CD4-positive, alpha-beta T cell treated with Interleukin-10 for 1 hour (primary cell): ENCODE measurements at places on chromosomes 13 and 19.
A peak's percentile ranks its signal among the peaks of the same experiment; 100 is the strongest.

GRCh38 chr19:32343550-32344262, 1.7 kb upstream of the ZNF507 start:
- DNase-seq: no peak

DNA sequence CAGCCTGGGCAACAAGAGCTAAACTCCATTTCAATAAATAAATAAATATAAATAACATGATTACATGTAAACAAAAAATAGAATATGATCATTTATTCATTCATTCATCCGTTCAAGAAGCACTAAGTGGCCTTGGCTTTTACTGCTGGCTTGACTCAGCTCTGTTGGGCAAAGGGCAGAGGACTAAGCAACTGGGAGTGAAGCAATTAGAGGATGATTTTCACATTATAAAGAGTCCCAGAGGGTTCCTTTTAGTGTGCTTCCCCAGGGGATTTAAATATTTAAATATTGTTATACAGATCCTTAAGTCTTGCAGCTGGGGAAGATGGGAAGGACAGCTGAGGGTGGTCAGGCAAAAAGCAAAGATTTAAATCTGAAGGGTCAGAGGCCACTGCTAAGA, 34.9 kb upstream of the FLT1 start:
- no peak for DNase-seq

- DNase-seq: no peak
Measured at GRCh38 chr19:30062065-30062906, 120.2 kb downstream of the URI1 start.

- no peak for DNase-seq
Measured at GRCh38 chr13:102648046-102648445, 46.8 kb downstream of the METTL21C start.

- DNase-seq: no peak
Measured at GRCh38 chr13:52933547-52934210, 85.2 kb upstream of the PCDH8 start.

GRCh38 chr13:75789451-75790197, 153.5 kb downstream of the LMO7 start:
- DNase-seq: no peak

GRCh38 chr19:28544451-28545261, 668.3 kb downstream of the UQCRFS1 start:
- DNase-seq: no peak

- DNase-seq: no peak
Measured at GRCh38 chr19:42985588-42985987, 40.7 kb downstream of the PSG11 start.

DNA sequence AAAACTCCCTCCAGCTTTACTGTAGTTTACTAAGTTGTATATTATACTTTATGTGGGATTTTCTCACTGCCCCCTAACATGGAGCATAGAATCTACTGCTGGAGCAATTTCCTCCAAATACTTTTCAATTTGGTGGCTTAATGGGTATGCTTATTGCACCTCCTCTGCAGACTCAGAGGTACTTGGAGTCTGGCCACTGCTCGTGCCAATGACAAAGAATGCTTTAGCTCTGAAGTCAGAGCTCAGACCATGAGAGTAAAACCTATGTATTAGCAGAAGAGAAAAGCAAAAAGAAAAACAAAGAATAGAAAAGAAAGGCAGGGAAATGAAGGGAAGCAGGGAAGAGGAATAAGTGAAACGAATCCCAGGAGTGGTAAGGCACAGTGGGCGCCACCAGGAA, 71.9 kb downstream of the SUCLA2 start:
- no peak for DNase-seq

DNA sequence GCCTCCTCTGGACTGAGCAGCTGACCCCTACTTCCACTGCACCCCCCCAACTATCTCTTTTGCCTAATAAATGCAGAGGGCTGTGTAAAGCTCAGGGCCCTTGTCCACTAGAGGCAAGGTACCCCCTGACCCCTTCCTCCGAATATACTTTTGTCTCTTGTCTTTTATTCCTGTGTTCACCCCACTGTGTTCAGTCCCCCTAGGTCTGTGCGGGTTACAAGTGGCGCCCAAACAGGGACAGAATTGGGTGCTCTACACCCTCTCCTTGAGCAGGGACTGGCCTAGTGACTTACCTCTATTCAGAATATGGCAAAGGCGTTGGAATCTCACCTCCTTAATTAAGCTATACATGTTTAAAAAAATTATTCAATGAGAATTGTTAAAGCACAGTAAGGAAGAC, 15.0 kb downstream of the ZNF350 start:
- DNase-seq: peak; percentile 24

DNA sequence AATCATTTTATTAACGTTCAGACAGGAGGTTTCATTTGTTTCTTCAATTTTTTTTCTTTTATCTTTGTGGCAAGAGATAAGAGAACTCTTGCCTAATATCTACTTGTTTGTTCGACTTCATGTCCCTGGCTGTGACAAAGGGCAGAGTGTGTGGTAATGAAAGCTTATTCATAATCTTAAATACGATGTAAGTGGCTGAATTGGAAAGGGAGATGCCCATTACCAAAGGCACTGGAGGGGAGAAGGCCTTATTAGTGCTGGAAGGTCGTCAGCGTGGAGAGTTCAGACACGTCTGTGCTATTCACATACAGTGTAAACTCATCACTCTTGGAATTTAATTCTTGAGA, 54.0 kb downstream of the RFC3 start:
- no peak for DNase-seq

DNA sequence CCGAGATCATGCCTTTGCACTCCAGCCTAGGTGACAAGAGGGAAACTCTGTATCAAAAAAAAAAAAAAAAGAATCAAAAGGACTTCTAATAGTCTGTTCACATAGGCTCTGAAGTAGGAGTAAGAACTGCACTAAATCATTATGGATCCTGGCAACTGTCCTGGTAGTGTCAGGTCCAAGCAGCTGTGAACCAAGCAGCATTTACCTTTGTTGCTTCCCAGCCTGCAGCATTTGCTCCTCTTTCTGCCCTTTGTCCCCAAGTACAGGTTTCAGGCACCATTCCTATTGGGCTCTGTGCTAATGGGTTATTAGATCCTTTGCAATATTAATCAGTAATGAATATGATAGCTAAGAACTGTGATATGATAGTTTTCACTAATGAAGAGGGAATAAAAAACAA, 77.4 kb upstream of the NBEA start:
- DNase-seq: no peak

GRCh38 chr13:66922444-66922843, 307.7 kb downstream of the PCDH9 start:
- DNase-seq: no peak

DNA sequence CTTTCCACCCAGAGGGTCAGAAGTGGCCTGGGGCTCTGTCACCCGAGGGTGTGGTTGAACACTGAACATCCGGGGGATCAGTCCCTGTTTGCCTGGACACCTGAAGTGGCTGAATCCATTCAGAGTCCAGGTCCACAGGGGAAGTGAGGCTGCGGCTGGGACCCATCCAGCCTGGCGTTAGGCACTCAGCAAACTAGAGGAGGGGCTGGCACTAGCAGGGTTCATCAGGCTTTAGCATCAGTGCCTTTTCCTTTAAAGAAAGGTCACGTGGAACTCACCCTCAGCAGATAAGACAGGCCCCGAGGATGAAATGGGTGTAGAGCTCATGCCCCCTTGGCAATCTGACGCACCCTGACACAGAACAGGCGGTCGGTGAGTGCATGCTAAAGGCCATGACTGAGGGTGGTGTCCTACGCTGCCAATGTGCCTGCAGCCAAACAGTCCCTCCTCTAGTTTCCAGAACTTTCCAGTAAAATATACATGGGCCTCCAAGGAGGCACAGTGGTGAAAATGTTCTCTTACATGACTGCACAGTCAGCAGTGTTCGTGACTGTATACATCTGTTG, 72.4 kb upstream of the ARHGEF7 start:
- DNase-seq: no peak

GRCh38 chr13:101977475-101977874, 424.4 kb downstream of the FGF14 start:
- no peak for DNase-seq

GRCh38 chr13:107977071-107977574, 238.2 kb downstream of the LIG4 start:
- no peak for DNase-seq

DNA sequence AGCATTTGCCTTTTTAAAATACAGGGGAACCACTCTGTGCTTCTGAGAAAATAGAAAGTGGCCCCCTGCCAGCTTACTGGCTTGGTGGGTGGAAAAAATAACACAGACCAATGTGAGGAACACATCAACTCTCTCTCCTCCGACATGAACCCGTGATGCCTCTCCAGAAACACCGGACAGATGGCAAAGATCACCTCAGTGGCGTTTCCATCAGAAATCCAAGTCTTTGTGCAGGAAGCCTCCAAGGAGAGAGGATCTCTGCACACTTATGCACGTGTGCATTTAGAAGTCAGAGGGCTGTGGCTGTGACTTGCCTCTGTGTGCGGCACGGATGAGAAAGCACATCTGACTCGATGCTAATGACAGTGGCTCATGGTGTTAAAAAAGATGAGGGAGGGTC, 112.3 kb upstream of the KLF12 start:
- no peak for DNase-seq

GRCh38 chr13:53783471-53783870, 754.9 kb downstream of the OLFM4 start:
- no peak for DNase-seq

DNA sequence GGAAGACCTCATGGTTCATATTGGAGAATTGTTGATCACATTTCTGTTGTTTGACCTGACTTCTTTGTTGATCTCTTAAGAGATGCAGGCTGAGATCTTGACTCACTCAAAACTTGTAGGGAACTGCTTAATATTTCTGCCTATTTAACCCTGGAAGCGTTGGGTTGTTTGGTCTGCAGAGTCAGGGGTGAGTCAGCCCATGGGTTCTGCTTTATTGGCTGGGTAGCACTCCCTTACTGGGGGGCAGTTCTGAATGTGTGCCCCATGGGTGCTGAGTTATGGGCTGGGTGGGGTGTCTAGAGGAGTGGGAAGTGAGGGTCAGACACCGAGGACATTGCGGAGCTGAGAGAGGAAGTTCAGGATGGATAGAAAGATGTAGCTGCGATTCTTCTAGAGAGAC, 87.9 kb downstream of the LRCH1 start:
- no peak for DNase-seq

DNA sequence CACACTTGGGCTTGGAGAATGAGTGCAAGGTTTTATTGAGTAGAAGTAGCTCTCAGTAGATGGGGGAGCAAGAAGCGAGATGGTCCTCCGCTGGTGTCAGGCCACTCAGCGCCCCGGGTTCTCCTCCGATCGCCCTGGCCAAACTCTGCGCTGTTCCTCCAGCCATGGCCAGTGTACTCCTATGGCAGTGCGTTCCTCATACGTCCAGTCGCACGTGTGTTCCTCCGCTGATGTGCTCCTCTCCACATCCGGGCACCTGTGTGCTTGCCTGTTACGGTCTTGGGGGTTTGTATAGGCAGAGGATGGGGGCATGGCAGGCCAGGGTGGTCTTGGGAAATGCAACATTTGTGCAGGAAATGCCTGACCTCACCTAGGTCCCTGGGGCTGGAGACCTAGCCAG, 1899.4 kb downstream of the PCDH9 start:
- no peak for DNase-seq

DNA sequence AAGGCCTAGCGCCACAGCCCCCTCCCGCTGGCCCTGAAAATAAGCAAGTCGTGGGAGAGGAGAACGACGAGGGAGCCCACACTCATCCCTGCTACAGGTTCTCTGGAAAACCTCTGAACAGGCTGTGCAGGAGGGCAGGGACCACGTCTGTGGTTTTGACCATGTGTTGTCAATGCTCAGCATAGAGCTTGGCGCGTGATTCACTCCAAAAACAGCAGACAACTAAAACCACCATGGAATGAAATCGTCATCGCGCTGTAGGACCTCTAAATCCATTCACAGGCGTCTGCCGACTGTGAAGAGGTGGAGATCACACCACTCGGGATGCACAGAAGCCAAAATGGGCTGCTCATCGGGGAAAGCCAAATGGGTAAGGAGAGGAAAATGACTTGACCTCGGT, 121.3 kb downstream of the COL4A1 start:
- no peak for DNase-seq

DNA sequence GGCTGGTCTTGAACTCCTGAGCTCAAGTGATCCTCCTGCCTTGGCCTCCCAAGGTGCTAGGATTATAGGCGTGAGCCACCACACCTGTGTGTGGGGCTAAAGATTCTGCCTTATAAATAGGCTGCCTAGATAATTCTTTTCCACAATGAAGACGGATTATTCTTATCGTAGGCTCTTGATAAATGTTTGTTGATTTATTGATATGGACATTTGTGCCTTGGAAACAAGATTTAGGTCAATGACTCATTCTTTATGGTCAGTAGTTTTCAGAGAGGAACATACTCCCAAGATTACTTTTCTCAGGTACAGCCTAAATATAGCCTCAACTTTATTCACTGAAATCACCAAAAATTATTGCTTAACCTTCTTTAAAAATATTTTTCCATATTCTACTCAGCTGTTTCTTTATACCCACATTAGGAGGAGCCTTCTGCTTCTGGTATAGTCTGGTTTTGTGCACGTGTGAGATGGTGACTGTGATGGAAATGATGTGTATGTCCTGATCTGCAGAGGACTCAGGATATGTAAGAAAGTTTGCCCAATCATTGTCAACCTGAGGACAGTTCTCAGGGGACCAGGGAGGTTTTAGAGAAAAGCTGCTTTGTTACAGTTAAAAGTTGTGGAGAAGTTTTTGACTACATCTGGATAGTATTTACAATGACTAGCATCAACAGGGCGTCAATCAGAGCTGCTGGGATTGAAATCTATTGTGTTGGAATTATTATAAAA, 208.9 kb downstream of the DNAJC15 start:
- DNase-seq: no peak

GRCh38 chr19:30778961-30779715, 407.0 kb downstream of the ZNF536 start:
- no peak for DNase-seq

DNA sequence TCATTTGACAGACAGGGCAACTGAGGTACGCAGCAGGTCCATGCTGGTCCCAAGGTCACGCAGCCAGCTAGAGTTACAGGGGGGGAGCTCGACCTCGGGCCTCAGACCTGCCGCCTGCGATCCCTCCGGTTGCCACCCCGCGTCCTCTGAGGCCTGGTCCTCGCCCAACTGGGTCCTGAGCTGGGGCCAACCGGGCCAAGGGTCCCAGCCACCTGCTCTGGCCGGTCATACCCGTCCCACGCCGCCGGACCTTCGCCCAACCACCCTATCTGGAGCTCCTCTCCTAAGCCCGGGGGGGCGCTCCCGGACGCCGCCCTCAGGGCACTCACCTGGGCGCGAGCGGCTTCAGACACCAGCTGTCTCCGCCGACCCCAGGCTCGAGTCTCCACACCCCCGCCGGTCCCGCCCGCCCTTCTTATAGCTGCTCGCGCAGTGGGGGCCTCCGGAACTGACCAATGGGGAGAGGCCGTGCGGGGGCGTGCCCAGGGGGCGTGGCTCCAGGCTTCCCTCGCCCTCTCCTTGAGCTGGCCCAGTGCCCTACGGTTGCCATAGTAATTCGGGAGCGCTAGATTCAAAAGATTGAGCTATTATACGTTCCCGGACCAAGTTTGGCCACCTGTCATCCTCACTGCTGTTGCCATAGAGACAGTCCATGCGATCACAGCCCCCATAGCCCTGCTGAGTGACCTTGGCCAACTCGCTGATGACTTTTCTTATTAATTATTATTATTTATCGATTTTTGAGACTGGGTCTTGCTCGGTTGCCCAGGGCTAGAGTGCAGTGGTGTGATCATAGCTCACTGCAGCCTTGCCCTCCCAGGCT, at the start of gene PLIN5:
PLIN5 (minus strand) TSS at position 389 of the 823 bp plus-strand sequence. CDS start 1,150 bp downstream, outside the sequence.
- DNase-seq: peak; percentile 56

GRCh38 chr19:17312189-17313113, 3.1 kb downstream of the DDA1 start:
- DNase-seq: no peak
